Renal cortical epithelial cell (primary cell): ENCODE measurements at places on chromosomes 6 and 20. TPM values are rescaled to one million over a fixed set of nuclear protein-coding genes. Genes with fewer than 3 reads are reported as not detected.
A peak's percentile ranks its signal among the peaks of the same experiment; 100 is the strongest.

DNA sequence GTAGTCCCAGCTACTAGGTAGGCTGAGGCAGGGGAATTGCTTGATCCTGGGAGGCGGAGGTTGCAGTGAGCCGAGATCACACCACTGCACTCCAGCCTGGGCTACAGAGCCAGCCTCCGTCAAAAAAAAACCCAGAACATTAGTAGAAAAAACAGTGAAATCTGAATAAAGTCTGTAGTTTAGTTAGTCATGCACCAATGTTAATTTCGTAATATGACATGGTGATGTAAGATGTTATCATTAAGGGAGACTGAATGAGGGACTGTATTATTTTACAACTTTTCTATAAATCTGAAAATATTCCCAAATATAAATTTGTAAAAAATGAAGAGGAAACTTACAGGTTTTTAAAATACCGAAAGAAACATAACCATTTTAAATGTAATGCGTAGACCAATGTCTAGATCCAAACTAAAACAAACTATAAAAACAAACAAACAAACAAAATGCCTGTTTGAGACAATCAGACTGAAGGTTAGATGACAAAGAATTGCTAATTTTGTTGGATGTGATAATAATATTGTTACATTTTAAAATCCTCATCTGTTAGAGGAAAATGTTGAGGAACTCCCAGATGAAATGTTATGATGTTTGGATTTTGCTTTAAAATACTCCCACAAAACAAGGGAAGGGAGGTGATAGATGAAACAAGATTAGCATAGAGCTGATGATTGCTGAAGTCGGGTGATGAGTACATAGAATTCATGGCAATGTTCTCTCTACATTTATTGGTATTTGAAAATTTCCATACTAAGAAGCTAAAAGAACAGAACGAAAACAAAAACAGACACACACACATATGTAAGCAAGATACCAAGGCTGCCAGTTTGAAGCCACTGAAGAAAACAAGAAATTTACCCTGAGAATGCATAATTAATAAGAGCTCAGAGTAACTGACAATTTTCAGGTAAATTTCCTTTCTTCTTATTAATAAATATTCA is 1.8 kb downstream of the GSTA4 start:
- DNase-seq, result peak; percentile 23

KCNS1 gene
- total RNA-seq, result 12.3 and 22.6 TPM in 2 replicates

- DNase-seq, result no peak
Observed at GRCh38 chr6:155234687-155235086, 29.1 kb upstream of the CLDN20 start.

DNA sequence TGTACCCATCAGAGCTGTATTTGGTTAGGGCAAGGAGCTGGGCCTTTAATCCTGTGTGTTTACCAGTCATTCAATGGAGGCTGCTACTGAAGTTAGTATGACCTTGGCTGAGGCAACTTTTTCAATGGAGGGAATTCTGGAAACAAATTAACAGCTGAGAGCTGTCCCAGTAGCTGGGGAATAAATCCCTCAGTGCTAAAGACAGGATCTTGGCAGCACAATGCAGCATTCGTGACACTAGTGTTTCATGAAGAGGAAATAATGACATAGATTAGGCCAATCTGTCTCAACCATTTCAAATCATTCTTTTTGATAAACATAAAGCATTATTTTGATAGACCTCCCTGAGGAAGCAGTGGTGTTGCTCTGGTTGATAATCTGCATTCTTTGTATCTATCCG is 42.9 kb downstream of the GRM1 start:
- DNase-seq, result no peak

GRCh38 chr20:36277546-36277945 is 28.6 kb upstream of the DLGAP4 start:
- no peak for DNase-seq

GRCh38 chr20:50313827-50314677 is 123.4 kb downstream of the CEBPB start:
- DNase-seq, result no peak

DNA sequence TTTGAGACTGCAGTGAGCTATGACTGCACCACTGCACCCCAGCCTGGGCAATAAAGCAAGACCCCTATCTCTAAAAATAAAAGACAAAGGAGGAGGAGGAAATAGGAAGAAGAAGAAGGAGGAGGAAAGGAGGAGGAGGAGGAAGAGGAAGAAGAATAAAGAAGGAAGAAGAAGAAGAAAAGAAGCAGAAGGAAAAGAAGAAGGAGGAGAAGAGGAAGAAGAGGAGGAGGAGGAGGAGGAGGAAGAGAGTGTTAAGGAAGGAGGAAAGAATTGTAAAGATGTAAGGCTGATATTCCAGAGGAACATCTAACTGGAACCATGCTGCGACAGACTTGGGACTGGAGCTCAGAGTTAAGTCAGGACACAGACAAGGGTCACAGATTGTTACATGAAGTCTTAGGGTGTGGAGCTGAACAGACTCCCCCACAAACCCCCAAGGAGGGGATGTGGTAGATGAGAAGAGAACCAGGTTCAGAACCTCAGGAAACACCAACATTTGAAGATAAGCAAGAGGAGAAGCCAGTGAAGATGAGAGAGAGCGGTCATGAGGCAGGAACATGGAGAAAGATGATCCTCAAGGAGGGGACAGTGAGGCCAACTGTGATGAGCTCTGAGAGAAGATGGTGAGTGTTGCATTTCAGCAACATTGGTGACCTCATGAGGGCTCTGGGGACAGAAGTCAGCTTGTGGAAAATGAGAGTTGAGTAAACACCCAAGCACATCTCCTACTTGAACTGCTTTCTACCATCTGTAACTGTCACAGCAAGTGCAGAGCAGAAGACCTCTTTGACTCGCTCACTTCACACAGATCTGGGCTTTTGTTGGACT is 118.2 kb downstream of the CD164 start:
- no peak for DNase-seq

KCNQ2 gene
- total RNA-seq, result not detected in 2 replicates

GRCh38 chr6:125743604-125744003 is 5.8 kb upstream of the HEY2 start:
- no peak for DNase-seq

SMLR1 gene
- not detected in 2 replicates for total RNA-seq

DNA sequence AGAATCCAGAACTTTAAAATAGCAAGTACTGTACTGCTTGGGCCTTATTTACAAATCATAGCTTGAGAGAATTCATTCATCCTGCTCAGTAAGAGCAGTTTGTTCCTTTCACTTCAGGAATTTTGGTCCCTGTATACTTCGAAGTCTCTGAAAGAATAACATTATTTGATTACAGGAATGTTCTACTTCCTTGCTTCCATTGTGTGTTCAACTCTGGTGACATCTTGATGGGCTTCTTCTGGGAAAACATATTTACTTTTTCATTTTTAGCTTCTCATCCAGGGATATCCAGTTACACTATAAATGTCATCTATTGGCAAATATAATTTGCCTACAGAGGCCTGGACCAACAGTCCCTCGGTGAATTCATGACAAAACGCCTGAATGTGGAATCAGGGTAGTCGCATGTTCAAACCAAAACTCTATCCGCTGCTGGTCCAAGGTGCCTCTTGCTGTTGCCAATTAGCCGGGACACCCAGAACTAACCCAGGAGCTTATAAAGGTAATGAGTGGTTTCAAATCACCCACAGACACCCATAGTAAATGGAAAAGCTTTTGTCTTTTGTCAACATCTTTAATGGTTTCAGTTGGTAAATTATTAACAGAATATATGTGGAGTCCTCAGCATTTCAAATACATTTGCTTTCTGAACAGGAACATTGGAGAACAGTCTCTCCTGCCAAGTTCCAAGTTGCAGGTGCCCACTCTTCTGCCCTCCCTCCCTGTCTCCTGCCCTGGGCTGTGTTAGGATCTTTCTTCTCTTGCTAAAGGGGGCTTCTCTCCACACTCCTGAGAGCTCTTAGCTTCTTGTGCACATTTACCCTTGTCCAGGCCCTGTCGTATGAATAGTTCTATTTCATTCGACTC is 162.5 kb upstream of the CITED2 start:
- peak; percentile 97 for DNase-seq

DDX43 gene
- total RNA-seq, result 1.1 and 1.4 TPM in 2 replicates

NAA20 gene
- total RNA-seq, result 49.1 and 57.0 TPM in 2 replicates

DNA sequence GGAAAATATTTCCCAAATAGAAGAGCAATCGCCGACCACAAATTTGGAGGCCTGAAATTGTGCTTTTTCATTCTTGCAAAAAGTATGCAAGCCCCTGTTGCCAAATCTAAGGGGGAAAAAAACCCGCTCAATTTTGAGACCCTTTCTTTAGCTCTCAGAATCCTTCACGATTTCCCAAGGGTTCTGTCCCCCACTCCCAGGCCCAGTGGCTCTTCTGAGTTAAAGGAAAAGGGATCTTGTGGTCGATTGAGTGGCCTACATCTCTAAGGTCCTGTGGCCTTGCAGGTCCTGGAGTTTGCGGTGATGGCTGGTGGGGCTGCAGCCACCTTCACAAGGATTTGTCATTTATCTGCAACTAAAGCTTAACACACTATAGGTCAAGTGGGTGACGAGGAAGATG is 1.8 kb downstream of the PAX1 start:
- no peak for DNase-seq

- no peak for DNase-seq
Observed at GRCh38 chr6:13495818-13496217, 8.4 kb upstream of the GFOD1 start.

DNA sequence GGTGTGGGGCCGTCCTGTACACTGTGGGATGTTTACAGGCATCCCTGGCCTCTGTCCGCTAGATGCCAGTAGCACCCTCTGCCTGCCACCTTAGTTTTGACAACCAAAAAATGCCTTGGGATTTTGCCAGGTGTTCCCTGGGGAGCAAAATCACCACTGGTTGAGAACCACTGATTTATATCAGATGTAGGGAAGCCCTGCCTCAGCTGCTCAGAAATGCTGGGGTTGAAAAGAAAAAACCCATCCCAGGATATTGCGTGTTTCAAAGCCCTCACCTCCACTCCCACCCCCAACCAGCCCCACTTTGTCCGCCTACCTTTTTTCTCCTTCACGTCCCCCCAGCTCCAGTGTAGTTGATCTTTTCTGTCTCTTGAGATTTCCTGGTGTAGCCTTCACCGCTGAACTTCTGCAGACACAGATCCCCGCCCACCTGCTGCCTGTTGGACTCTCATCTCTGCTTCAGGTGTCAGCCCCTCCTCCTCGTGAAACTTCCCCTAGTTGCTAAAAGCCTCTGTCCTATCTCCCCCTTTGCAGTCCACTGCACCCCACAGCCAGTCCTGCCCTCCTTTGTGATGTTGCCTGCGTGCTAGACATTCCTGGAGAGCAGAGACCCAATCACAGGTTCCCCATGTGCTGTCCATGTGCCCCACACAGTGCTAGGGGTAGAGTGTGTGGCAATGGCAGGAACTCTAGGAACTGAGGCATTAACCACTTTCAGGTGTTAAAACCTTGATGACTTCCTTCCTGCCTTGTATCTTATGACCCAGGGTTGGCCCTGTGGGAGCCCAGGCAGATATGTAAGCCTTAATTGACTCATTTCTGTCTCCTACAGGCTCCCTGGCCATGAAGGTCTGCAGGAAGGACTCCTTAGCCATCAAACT is 98.9 kb downstream of the TBC1D7 start:
- peak; percentile 13 for DNase-seq

PTK6 gene
- 0.05 and 0.17 TPM in 2 replicates for total RNA-seq

ERMARD gene
- total RNA-seq, result 16.7 and 20.1 TPM in 2 replicates

DNA sequence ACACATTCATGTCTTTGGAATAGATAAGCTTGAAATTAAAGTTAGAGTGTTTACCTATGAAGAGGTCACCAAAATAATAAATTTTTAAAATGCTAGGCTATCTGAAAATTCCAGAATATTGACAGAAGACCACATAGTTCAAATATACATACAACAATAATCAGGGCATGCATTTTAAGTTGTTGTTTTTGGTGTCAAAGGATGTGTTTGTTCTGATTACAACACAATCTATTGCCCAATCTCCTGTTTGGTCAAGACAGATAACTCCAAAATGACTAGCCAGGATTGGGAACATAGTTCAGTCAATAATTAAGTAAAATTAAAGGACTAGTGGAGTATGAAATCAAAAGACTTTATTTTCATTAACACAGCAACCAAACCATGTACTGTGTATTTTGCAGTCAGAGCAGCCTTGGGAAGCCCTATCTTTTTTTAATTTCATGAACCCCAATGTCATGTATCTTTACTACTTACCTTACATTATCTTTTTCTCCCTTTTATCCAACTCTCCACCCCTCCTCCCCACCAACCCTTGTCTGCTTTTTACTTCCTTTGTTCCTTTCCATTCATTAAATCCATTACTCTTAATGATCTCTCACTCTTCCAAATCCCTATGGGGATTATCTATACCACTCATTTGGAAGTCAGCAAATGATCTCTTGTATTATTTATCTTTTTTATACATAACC is 111.2 kb downstream of the CDK19 start:
- peak; percentile 87 for DNase-seq

DNA sequence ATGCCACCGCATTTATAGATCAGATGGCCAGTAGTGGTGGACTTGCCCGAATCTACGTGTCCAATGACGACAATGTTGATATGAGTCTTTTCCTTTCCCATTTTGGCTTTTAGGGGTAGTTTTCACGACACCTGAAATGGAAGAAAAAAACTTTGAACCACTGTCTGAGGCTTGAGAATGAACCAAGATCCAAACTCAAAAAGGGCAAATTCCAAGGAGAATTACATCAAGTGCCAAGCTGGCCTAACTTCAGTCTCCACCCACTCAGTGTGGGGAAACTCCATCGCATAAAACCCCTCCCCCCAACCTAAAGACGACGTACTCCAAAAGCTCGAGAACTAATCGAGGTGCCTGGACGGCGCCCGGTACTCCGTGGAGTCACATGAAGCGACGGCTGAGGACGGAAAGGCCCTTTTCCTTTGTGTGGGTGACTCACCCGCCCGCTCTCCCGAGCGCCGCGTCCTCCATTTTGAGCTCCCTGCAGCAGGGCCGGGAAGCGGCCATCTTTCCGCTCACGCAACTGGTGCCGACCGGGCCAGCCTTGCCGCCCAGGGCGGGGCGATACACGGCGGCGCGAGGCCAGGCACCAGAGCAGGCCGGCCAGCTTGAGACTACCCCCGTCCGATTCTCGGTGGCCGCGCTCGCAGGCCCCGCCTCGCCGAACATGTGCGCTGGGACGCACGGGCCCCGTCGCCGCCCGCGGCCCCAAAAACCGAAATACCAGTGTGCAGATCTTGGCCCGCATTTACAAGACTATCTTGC is 725 bp downstream of the EEF1A1 start:
- DNase-seq, result peak; percentile 68

- no peak for DNase-seq
Observed at GRCh38 chr20:37243076-37243936, 18.3 kb downstream of the GHRH start.

CAGE1 gene
- 0.17 TPM in 1 of 2 replicates, not detected in the other for total RNA-seq

GRCh38 chr6:170259278-170259677 is 31.6 kb downstream of the DLL1 start:
- no peak for DNase-seq

LRRC73 gene
- 0.35 and 1.1 TPM in 2 replicates for total RNA-seq

GRCh38 chr6:37758234-37758633 is 60.6 kb upstream of the MDGA1 start:
- no peak for DNase-seq

GRCh38 chr6:134708079-134708478 is 241.8 kb downstream of the ALDH8A1 start:
- DNase-seq, result no peak

- DNase-seq, result no peak
Observed at GRCh38 chr20:39263076-39263475, 300.9 kb downstream of the DHX35 start.

- DNase-seq, result no peak
Observed at GRCh38 chr6:44068607-44069296, 58.5 kb downstream of the MRPL14 start.

GRCh38 chr6:11575408-11576033 is 38.0 kb downstream of the TMEM170B start:
- peak; percentile 87 for DNase-seq

- DNase-seq, result no peak
Observed at GRCh38 chr20:62562831-62563230, 79.5 kb upstream of the SLCO4A1 start.

RAET1G gene
- 0.15 TPM in 1 of 2 replicates, not detected in the other for total RNA-seq

- no peak for DNase-seq
Observed at GRCh38 chr6:156563714-156564113, 213.5 kb upstream of the ARID1B start.
